ENCODE measurements at places on chromosomes 6 and 20.

- no peak for DNase-seq
Measured at GRCh38 chr6:30821862-30822784, 62.2 kb upstream of the DDR1 start.

- no peak for DNase-seq
Measured at GRCh38 chr6:4322846-4323309, 187.5 kb upstream of the ECI2 start.

DNA sequence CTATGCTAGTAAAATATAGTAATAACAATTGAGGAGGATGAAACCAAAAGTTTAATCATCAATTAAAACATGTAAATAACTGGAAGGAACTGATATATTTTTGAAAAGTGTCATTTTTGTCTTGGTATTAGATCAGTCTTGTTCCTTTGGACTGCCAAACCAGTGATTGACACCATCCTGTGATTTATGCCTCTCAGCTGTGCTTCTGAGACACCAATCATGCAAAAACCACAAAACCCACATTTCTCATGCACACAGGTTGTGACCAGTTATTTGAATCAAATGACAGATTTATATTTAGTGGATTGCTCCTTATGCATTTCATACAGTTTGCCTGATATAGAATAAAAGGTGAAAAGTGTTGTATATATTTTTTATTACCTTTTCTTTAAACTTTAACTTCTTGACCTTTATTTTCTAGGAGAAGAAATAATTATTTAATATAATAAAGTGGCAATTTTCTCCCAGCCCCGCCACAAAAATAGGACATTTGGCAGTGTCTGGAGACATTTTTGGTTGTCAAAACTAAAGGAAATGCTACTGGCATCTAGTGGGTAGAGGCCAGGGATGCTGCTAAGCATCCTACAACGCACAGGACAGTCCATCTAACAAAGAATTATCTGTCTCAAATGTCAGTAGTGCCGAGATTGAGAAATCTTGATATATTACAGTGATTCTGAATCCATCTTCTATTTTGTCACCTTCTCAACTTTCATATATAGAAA lies 383.6 kb downstream of the BCKDHB start:
- DNase-seq: no peak

DNA sequence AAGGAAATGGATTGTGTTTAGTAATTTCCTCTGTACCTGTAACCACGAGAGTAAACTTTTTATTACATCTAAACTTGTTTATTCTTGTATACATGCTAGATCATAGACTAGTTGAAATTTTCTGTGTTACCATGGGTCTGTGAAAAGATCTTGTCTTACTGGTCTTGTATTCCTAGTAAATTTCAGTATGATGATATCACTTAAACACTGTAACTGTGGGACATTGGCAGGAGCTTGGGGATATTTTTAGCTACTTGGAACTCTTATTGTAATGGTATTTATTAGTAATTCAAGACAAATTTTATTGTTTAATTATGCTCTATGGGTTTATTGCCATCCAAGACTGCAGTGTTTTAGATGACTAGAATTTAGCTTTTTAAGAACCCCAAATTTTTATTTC lies 25.9 kb upstream of the TULP4 start:
- DNase-seq: no peak

GRCh38 chr6:9789201-9789600 lies 625.7 kb downstream of the TFAP2A start:
- DNase-seq: no peak

DNA sequence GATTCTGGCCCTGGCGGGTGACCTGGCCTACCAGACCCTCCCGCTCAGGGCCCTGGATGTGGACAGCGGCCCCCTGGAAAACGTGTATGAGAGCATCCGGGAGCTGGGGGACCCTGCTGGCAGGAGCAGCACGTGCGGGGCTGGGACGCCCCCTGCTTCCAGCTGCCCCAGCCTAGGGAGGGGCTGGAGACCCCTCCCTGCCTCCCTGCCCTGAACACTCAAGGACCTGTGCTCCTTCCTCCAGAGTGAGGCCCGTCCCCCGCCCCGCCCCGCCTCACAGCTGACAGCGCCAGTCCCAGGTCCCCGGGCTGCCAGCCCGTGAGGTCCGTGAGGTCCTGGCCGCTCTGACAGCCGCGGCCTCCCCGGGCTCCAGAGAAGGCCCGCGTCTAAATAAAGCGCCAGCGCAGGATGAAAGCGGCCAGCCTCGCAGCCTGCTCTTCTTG lies 868 bp upstream of the SLC2A4RG start:
- DNase-seq: peak; percentile 49

GRCh38 chr6:113495521-113495920 lies 361.6 kb upstream of the MARCKS start:
- no peak for DNase-seq

DNA sequence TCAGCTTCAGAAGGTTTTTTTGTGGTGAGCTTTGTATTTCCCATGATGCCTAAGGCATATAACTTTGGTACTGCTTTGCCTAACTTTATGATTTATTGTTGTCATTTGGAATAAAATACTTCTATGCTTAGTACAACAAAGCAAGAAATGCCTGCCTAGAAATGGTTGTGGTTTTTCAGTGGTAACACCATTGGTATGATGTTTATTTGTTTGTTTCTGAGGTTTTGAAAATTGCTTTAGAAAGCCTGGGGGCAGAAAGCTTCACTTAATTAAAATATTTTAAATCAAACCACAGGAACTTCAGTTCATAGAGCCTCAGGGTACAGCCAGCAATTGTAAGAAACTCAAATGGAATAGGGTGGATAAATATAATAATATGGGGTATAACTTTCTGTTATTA lies 351.2 kb upstream of the MAP3K7 start:
- DNase-seq: no peak

GRCh38 chr6:53119772-53120409 lies 28.8 kb downstream of the GCM1 start:
- DNase-seq: no peak

- DNase-seq: no peak
Measured at GRCh38 chr6:76465410-76465809, 392.9 kb upstream of the IMPG1 start.

DNA sequence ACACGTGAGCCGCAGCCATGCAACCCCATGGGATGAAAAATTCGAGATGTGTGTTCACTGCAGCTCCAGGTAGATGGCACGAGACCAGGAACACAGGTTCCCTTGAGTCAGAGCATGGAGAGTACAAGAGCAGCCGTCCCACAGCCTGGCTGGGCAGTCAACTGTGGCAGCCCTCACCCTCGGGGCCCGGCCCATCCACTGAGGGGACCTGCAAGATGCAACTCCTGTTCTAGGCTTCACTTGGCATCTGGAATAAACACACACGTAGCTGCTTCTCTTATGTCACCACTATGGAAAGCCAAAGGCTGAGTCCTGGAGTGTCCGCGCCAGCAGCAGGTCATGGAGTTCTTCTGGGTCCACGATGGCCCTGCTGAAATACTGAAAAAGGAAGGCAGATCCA lies 77.0 kb downstream of the WDR27 start:
- DNase-seq: no peak

- DNase-seq: no peak
Measured at GRCh38 chr6:33497157-33497556, 42.8 kb downstream of the ZBTB9 start.

- no peak for DNase-seq
Measured at GRCh38 chr6:107569473-107569872, 79.6 kb downstream of the SOBP start.

- DNase-seq: no peak
Measured at GRCh38 chr6:91317247-91317835, 730.5 kb upstream of the MAP3K7 start.

- DNase-seq: no peak
Measured at GRCh38 chr6:33211136-33211535, 2.8 kb downstream of the RING1 start.

- no peak for DNase-seq
Measured at GRCh38 chr6:142878407-142878806, 66.6 kb downstream of the HIVEP2 start.

DNA sequence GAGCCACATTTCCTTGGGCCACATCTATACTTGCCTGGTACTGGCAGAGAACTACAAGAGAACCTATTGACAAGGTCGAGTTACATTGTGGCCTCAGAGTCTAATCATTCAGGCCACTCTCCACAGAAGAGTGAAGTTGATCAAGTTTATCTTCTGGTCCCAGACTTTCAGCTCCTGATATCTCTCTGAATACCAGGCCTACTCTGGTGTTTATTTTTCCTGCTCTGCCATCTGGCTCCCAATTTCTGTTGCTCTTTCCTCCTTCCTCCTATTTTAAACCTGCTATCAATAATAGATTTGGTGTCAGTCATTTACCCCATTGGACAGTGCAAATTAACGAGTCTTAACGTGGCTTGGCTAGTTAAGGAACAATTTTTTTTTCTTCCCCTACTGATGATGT lies 46.6 kb downstream of the SCGN start:
- no peak for DNase-seq

DNA sequence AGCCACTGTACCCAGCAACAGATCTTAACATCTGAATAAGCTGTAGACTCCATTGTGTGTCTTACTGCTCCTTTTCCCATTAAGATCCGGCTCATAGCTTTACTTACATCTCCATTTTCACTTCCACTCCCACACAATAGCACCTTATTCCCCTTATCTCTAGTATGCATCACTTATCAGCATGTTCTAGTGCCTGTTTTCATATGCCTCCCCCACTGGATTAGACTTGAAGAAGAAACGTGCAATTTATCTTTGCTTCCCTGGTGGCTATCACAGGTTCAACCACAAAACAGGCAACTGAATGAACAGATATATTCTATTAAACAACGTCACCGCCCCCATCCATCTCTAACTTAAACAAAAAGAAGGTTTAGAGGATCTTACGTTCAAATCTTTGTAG lies 12.1 kb downstream of the SSR1 start:
- no peak for DNase-seq

GRCh38 chr6:52337633-52338290 lies 24.2 kb upstream of the PAQR8 start:
- no peak for DNase-seq
